CD4-positive, alpha-beta T cell treated with Interleukin-2 at 100 ng/mL for 4 hours (primary cell): ENCODE measurements at places on chromosomes 4 and X.

GRCh38 chrX:152520653-152521052 lies 69.5 kb upstream of the GABRA3 start:
- DNase-seq: no peak

- no peak for DNase-seq
Observed at GRCh38 chr4:58368221-58368620, 1258.0 kb upstream of the IGFBP7 start.

GRCh38 chr4:177191586-177191985 lies 118.1 kb upstream of the NEIL3 start:
- DNase-seq: no peak

- no peak for DNase-seq
Observed at GRCh38 chr4:94370533-94371254, 28.1 kb upstream of the HPGDS start.

GRCh38 chrX:54934058-54934457 lies 13.4 kb downstream of the TRO start:
- no peak for DNase-seq

DNA sequence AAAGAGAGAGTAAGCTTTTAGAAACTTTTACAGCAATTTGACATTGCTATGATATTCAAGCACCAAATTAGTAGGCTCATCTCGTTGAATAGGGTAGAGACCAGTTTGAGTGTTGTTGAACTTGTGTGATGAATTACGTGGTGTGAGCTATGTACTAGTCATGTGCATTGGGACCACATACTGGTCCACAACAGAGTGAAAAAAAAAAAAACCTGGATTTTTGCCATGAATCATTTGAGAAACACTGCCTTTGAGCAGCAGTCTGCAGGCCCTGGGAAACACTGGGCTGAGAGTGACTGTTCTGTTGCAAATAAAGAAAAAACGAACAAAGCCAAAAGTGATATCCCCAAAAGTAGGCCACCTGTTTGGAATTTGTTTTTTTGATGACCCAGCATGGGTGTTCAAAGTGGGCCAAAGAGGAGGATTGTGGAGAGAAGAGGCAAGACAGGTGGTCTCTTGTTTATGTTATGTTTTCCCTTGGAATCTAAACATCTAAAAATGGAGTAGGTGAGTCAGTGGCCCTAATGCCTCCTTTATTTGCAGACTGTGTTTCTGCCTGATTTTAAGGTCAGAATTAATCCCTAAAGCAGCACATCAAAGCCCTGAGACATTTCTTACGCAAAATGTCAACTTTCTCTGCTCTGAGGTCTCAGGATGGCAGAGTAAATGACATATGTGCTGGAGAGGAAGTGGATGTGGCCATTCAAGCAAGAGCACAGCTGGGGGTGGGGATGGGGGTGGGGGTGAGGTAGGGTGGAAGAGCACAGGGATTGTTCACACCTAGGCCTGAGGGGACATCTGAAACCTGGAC lies 33.5 kb downstream of the TAF7L start:
- no peak for DNase-seq

- DNase-seq: no peak
Observed at GRCh38 chrX:17164941-17165340, 210.1 kb upstream of the NHS start.

DNA sequence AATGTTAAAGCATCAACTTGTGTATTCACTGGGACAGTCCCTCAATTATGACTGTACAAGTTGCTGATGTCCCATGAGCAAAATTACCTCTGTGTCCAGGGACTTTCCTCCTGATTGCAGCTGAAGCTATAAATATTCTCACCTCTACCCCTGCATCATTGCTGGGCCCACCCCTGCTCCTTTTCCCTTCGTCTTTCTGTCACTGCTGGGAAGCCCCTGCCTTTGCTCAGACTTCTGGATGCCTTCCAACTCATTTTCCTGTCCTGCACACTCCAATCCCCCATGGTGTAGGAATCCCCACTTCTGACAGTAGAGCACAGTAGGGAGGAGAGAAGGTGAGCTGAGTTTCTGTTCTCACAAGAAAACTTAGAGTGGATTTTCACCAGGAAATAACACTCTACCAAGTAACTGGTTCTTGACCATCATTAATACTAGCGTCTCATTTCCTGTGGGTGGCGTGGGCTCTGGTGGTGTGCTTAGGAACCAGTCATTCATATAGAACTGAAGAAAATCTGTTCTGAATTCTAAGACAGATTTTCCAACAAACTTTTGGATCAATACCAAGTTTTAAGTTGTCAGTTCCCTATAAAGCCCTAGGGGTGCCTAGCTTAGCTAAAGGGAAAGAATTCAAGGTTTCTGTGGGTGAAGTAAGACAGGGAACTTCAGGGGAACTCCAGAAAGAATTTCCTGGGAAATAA lies 136.2 kb upstream of the MED14 start:
- no peak for DNase-seq

GRCh38 chr4:150283689-150284088 lies 205.4 kb downstream of the DCLK2 start:
- DNase-seq: no peak

DNA sequence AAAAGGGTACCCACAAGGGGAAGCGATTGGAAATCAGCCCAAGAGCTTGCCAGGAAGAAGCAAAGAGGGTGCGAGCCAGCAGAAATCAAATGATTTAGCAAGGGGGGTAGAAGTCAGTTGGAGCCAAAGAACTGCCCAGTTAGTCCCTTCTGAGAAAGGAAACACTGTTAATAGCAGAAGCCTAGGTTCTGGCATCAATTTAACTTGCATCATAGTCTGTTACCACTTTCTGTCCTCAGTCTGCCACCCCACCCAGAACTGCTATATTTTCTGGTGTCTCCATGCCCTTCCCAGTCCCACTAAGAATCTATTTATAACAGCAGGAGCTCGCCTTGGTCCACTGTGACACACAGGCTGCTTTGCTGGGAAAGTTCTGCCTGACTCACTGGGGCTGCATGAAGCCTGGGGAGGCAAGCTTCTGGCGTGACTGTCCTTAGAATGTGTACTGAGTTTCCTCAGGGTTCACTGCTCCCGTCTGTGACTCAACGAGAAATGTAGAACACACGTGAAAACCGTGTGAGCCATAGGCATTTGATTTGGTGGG lies 157.8 kb upstream of the TTC29 start:
- no peak for DNase-seq

DNA sequence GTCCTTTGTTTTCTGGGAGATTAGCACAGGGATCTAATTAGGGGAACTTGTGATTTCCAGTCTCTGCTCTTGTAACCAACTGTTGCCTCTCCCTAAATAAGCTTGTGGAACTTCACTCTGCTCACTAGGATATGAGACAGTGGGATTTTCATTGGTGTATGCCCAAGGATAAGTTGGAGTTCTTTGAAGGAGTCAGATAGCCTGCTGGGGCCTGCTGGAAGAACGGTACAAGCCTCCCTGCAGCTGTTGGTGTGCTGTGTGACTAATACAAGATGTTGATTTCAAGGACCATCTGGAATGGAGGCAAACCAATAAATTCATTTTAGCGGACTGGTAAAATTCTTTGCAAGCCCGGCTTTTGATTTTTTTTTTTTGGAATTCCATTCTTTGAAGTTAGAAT lies 167.0 kb downstream of the AASDH start:
- no peak for DNase-seq

DNA sequence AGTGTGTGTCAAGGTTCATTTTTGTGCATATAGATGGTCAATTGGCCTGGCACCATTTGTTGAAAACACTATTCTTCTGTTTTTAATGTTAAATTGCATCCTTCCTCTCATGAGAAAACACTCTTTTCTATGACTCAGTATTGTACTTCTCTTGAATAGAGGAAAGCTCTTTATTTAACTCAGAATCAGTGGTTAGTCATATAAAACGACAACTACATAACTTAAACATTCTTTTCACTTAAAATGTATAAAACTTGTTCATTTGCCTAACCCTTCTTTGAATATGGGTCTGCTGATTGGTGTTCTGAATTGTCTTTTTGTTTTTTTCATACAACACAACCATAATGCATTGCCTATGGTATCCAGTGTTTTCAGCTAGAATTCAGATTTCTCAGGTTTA lies 17.2 kb upstream of the MRPL1 start:
- DNase-seq: no peak

- no peak for DNase-seq
Observed at GRCh38 chrX:1658071-1658491, 43.2 kb downstream of the ASMT start.

GRCh38 chrX:150635952-150636351 lies 57.2 kb upstream of the MTMR1 start:
- peak; percentile 48 for DNase-seq

GRCh38 chr4:176335421-176335820 lies 15.7 kb downstream of the SPCS3 start:
- no peak for DNase-seq

DNA sequence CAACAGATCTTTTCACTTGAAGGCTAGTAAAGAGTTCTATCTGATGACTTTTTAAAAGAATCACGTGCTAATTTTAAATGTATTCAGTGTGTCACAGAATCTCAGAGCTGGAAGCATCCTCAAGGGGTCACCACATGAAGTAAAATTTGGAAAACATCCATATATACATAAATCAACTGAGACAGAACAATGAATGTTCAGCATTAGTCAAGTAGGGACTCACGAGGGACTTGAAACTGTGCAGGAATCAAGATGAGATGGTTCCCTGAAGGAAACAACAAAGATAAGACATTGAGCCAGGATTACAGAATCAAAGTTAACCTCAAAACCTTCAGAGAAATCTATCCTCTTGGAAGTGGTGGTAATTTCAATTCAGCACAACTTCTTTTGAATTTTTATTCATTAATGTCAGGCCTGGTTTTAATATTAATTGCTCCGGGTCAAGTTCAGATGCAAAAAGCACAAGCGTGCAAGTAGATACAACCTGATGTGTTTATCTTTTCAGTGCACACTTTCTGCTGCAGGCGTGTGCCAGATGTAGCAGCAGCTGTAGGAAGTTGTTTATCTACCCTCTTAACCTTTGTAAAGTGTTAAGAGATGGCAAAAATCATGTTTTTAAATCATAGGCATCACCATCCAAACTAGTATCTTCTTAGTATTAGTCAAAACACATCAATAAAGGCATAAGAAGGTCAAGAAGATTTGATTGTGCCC lies 87.7 kb upstream of the SRD5A3 start:
- DNase-seq: no peak

- DNase-seq: no peak
Observed at GRCh38 chr4:186781032-186781917, 57.6 kb upstream of the FAT1 start.

GRCh38 chr4:168557658-168558057 lies 60.8 kb downstream of the PALLD start:
- no peak for DNase-seq

DNA sequence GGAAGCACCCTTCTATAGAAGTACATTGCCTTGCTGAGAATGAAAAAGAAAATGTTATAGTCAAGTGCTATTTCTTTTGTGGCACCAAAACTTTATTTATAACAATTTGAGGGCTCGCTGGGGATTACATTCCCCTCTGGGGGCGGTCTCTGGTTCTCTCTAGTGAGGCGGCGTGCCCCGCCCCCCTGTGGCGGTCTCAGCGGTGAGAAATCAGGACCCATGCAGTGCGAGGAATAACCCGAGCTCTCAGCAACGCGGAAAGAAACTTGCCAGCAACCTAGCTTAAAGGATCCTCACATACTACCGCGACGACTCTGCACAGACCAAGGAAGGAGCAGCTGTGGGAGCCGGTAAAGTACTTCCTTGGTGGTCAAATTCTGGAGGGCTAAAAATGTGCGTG lies 83.4 kb upstream of the SHISA3 start:
- no peak for DNase-seq

DNA sequence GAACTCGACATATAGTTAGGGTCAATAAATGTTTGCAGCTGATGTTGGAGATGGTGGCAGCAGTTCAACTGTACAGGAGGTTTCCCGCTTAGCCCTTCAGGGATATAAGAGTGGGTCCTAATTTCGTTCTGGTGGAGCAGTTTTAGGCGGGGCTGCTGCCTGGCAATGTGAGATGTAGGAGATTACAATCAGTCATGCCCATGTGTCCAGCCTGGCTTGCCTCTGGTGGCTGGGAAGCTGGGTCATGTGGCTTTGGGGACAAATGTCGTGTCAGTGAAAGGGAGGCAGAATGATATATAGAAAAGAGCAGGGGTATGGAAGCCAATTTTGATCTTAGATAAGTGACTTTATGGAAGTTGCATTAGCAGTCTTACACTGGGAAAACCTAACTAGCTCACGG lies 129.4 kb downstream of the CLCN4 start:
- no peak for DNase-seq

DNA sequence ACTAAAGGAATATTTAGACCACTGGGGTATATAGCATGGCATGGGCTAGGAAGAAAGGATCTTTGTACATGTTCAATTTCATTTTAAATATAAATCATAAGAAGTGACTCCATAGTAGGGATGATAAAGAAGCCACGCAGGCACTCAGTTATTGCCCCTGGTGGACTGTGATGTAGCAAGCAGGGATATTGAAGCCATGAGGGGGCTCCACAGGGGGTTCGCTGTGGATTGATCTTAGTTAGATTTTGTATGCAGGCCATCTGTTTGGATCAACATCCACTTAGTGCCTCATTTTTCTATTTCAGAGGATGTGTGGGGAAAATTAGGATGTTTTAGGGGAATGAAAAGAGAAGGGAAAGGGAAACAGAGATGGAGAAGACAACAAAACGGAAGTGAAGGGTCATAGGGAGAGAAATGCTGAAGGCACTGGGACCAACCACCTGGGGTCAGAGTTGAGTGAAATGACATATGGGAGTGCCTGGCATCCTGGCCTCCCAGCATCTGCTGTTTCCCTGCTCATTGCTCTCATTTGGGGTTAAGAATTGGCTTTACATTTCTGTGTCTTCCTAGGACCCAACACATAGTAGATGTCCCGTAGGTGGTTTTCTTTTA lies 11.2 kb upstream of the FREM3 start:
- no peak for DNase-seq

- no peak for DNase-seq
Observed at GRCh38 chr4:85968945-85969819, 390.7 kb downstream of the MAPK10 start.

DNA sequence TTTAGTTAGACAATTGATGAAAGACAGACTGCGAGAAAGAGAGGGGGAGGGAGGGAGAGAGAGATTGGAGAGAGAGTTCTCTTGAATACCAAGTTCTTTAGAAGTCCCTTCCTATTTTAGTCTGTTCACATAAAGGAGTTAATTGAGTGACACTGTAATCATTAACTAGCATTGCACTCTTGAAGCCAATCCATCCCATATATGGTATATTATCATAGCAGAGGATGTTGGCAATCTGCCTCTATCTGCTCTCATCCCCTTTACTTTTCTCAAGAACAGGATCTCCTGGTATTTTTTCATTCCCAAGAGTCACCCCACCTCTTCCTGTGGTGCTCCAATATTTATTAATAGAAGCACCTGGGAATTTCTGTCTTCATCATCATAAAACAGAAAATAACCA lies 959.6 kb upstream of the NDST4 start:
- no peak for DNase-seq

GRCh38 chrX:149628280-149628679 lies 3.3 kb downstream of the TMEM185A start:
- no peak for DNase-seq
